Epithelial cell of proximal tubule (primary cell): ENCODE measurements at places on chromosomes 5 and 9. TPM values are rescaled to one million over a fixed set of nuclear protein-coding genes. Genes with fewer than 3 reads are reported as not detected.

The ADGRD2 gene
- total RNA-seq: not detected in 2 replicates

The PCDHB15 gene
- 0.07 and 0.29 TPM in 2 replicates for total RNA-seq

GRCh38 chr5:74432216-74432615 is 208.3 kb downstream of the ENC1 start:
- DNase-seq: no peak

DNA sequence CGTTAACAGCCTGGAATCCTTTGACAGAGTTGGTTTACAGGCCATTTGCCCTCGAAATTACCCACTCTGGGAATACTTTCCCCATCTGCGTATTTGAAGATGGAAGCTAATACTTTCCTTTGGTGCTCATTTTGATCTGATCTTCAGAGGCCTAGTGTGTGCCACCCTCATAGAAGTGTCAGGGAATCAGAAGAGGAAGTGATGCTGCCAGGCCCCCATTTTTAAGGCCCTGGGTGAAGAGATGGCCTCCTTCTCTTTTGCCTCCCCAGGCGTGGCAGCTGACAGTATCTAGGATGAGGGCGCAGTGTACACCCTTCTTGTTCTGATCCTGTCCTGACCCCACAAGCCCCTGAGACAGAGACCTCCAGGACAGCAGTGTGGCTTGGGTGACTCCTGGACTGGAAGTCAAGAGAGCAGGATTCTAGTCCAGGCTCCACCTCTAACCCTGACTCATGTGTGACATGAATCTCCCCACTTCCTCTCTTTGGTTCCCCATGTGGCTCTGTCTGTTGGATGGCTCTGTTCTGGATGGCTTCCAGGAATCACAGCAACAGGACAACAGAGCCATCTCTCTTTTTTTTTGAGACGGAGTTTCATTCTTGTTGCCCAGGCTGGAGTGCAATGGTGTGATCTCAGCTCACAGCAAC is 27.8 kb downstream of the CSF1R start:
- DNase-seq: no peak

DNA sequence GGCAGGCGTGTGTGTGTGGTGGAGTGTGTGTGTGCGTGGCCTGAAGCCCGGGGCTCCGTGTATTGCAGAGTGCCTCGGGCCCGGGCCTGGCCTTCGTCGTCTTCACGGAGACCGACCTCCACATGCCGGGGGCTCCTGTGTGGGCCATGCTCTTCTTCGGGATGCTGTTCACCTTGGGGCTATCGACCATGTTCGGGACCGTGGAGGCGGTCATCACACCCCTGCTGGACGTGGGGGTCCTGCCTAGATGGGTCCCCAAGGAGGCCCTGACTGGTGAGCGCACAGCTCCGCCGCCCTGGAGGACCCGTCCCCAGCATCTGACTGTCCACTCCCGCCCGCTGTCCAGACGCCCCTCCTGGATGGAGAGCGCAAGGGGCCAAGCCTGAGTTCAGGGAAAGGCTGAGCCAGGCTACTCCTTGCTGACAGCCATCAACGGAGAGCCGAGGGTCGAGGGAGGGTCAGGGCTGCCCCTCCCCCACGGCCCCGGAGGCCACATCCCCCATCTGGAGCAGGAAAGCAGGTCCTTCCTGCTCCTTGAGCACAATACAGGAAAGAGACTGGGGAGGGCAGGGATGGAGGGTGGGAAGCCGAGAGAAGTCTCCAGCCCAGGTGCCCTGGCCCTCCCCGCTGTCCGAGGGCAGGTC is 18.4 kb downstream of the SLC6A18 start:
- DNase-seq: no peak
